GM20000 (cell line): ENCODE measurements at places on chromosomes 5 and 9.
A peak's percentile ranks its signal among the peaks of the same experiment; 100 is the strongest.

DNA sequence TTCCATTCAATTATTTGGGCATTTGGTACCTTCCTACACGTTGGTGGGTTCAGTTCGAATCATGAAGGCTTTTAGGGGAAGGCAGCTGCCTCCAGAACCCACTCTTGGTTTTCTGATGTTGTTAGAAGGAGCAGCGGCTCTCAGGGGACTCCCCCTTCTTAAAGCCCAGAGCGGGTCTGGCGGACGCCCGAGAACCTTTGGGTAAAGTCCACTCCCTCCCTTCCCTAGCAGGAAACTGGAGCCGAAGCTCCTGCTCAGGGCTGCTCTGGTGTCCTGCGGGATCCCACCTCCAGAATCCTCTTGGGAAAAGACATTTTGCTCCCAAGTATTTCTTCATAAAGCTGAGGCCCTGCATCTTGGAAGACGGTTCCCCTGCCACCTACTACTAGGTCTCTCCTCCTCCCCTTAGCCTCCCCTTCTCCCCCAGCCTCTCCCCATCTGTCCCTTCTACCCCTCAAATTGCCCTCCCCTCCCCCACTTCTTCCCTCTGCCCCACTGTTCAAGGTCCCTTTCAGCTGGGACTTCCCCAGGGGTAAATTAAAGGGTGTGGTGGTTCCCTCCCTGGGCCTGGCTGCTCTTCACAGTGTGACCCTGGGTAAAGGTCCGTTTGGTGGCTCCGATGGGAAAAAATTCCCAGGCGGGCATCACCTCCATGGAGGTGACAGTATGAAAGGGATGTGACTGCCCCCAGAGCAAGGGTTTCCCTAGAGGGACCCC lies 9.3 kb downstream of the IRX4 start:
- no peak for DNase-seq

GRCh38 chr5:43658509-43658908 lies 55.5 kb downstream of the NNT start:
- no peak for DNase-seq

DNA sequence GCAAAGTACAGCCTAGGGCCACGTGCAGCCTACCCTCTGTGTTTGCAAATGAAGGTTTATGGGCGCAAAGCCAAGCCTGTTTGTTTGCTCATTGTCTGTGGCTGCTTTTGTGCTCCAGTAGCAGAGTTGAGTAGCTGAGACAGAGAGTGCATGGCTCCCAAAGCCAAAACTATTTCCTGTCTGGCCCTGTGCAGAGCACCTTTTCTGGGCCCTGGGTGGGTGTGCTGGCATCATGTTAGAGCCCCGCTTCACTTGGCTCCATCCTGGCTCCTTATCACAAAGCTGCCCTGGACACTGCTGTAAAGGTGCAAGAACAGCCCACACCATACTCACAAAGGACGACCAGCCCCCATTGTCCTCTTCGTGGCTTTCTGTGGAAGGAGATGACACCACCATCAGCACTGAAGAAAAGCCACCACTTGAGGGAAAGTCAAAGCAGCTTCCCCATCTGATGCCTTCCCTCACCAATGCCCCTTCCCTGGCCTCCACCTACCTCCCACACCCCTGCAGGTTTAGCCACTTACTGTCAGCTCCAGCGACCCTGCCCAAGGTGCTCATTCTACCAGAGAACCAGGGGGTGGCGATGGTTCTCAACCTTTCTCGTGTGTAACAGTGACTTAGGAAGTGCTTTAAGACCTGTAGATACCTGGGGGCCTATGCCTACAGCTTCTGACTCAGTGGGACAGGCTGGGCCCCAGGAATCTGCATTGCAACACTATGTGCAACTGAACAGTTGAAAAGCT lies 23.4 kb downstream of the LCP2 start:
- no peak for DNase-seq

DNA sequence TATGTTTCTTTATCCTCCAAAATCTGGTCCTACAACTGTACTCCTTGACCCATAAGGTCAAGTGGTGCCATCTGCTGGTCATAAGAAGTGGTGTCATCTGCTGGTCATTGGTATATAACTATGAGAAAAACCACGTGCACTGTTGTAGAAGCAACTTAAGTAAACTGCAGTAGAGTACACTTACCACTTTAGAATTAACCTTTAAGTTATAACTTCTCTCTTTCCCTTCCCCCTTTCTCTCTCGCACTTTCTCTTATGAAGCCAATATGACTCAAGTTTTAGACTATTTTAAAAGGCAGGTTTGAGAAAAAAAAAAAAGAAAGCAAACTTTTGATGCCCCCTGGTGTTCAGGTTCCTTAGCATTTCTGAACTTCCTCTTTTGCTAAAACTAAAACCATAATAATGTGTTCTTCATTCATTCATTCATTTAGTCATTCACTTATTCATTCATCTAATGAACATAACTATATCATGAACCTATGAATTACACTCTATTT lies 12.8 kb upstream of the MTAP start:
- DNase-seq = peak; percentile 69

DNA sequence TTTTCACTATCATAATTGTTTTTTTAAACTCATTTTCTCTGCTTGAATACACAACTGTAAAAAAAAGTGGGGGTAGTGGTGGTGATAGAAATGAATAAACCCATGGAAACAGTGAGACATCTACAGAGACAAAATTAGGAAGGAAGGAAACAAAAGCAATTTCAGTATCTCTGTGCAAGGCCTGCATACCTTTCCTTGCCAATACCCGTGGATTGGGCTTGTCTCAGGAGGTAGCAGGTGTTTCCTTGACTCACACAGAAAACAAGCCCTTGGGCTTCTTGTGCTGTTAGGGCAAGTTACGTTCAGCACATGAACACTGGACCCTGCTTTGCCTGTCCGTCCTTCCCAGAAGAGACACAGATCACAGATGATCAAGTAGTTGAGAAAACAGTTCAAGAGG lies 372.2 kb downstream of the ZSWIM6 start:
- DNase-seq = no peak

GRCh38 chr5:136905571-136905970 lies 540.2 kb upstream of the TRPC7 start:
- DNase-seq = no peak

DNA sequence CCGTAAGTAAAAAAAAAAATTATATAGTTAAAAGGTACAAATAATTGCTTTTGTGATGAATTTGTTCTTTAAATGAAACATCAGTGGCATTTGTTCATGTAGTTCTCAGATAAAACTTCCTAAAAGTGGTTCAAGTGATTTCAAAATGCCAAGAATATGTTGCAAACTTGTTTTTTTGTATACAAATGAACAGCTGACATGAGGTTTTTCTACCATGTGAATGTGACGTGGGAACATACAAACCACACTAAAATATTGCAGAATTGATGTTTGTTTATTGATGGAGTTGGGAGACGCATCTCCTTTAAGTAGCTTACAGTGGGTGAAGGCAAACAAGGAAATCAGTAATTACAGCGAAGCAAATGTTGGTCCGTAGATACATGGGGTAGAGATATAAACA lies 16.9 kb downstream of the BASP1 start:
- DNase-seq = no peak

DNA sequence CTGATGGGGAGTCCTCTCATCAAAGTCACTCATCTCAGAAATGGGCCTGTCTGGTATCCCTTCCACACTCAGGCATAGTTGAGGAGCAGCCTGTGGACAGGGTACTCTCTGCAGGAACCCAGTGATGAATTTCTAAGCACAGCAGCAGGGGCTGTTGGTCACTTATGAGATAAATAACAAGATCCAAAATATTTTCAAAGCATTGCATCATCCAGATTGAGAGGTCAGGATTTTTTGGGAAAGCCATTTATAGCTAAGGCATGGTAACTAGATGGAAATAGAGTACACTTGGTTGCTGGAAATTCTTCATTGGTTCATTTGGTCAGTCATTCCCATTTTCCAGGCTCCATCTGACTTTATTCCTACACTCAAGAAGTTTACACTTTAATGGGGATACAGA lies 246.8 kb upstream of the RAI14 start:
- no peak for DNase-seq

DNA sequence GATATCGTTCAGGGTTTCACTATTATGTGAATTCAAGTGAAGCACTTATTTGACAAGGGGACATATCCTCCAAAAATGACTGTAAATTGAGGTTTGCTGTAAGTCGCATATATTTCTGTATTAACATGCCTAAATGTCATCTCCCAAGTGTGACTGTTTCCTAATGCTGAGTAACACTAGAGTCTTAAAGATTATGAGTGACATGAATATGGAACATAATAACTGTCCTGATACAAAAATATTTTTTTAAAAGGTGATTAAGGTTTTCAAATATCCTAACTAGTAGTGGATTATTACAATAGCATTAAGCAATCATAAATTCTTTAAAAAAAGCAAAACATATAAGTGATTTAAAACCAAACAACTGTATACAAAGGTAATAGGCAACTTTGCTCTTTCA lies 3.6 kb downstream of the NFIB start:
- no peak for DNase-seq

GRCh38 chr5:32679218-32679617 lies 31.9 kb upstream of the NPR3 start:
- no peak for DNase-seq

DNA sequence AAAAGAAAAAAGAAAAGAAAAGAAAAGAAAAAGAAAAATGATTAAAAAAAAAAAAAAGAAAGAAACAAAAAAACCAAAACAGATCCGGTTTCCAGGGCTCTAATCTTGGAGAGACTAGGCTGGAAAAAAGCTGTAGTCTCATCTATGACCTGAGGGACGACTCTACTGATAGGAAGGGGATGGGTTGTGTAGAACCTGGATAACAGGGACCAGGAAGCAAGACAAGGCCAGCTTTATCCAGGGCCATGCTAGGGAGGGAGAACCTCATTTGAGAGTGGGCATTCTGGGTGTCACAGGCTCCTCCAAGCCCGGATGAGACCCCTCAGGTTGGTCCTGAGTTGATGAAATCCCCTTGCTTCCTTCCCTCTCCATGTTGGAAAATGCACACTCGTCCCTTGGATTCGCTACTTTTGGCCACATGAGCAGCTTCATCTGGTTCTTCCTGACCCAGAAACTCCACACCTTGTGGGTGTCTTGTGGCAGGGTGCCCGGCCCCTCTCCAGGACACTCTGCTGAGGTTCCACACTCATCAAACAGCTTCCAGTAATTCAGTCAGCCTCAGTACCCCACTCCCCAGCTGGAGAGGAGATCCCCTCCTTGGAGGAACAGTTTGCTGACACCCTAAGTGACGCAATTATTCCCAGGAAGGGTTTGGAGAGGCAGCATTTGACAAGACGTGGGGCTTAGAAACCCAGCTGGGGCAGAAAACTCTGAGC lies 71.1 kb upstream of the LHFPL2 start:
- DNase-seq = no peak

GRCh38 chr9:18489861-18490260 lies 15.9 kb downstream of the ADAMTSL1 start:
- no peak for DNase-seq

DNA sequence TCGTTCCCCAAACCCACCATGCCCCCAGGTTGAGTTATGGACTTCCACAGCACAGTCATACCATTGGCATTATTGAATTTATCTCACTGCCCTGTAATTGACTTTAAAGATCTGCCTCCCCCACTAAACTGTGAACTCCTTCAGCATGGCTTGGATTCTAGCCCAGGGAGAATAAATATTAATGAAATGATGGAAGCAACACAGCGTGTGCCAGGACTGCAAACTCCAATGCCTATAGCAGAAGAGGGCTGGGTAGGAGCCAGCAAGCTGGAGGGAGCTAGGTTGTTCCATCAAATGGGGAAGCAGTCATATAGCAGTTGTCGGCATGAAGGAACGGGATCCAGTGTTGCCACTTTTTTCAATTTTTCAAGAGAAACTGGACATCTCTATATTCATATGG lies 69.0 kb upstream of the MSX2 start:
- DNase-seq = no peak

- DNase-seq = no peak
Measured at GRCh38 chr5:1205255-1206180, 4.1 kb downstream of the SLC6A19 start.

GRCh38 chr9:37921546-37922300 lies 17.8 kb upstream of the SLC25A51 start:
- DNase-seq = no peak

DNA sequence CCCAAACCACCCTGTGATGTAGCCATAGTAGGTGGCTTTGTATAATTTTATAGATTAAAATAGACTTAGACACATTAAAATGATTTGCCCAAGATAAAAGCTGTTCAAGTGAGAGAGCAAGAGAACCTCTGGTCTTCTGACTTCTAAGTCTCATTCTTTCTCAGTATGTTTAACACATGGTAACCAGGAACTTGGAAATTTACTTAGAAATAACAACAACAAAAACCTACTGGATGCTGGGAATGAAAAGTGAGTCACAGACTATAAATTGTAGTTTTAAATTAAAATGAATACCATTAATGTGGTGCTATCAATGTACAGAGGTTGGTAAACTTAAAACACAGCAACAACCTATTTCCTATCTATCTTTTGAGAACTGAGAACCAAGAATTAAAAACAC lies 30.4 kb downstream of the HMGCR start:
- no peak for DNase-seq

DNA sequence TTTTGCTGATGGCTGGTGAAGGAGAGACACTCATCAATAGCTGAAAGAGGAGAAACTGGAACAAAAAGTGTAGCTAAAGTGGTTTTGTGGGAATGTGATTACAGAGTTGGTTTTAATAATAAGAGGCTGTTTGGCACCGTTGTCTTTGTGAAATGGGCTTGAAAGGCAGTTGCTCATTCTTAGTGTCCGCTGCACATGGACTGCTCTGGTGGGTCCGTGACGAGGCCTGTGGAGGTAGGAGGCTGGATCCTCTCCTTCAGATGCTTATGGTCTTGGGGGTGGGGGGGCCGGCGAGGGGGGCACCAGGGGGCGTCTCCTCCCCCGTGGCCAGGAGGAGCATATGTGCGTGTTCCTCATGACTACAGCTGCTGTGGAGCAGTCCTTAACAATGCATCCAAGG lies 29.8 kb downstream of the FUBP3 start:
- DNase-seq = no peak

GRCh38 chr9:16515879-16516301 lies 354.6 kb downstream of the BNC2 start:
- DNase-seq = no peak

DNA sequence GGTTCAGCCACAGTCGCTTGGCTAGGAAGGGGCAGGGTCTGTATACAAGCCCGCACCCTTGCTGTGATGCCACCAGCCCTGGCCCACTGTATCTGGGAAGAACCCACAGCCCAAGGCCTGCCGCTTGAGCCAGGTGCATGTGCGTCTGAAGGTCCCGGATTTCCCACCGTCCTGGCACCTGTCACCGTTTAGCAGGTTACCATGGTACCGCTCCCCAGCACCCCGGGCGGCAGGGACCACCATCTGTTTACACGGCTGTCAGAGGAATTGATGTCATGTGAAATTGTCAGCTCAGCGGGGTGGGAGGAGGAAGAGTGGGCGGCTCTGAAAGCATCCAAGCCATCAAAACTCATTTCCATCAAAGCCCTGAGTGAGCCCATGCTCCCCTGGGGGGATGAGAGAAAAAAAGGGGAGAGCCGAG lies 92.7 kb downstream of the HRH2 start:
- no peak for DNase-seq
